Head of caudate nucleus (tissue), 42 donors: ENCODE measurements at places on chromosomes 3 and 15.
A peak's percentile ranks its signal among the peaks of the same experiment; 100 is the strongest.

DNA sequence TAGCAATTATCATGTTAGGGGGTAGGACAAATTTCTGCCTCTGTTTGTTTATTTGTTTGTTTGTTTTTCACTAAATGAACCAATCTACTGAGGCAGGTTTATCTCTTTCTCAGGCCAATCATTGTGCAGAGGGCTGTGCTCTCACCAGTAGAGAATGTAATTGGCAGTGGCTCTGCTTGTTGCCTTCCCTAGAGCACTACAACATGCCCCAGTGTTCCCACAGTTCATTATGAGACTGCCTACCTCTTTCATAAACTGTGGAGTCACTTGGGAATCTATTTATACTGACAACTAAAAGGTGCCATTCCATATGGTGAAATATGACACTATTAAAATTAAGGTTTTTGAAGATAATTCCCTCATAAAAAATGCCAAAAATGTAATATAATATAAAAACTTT, 196.3 kb upstream of the ALCAM start:
- no peak for DNase-seq

GRCh38 chr3:30577788-30578187, 28.6 kb upstream of the TGFBR2 start:
- no peak for DNase-seq

DNA sequence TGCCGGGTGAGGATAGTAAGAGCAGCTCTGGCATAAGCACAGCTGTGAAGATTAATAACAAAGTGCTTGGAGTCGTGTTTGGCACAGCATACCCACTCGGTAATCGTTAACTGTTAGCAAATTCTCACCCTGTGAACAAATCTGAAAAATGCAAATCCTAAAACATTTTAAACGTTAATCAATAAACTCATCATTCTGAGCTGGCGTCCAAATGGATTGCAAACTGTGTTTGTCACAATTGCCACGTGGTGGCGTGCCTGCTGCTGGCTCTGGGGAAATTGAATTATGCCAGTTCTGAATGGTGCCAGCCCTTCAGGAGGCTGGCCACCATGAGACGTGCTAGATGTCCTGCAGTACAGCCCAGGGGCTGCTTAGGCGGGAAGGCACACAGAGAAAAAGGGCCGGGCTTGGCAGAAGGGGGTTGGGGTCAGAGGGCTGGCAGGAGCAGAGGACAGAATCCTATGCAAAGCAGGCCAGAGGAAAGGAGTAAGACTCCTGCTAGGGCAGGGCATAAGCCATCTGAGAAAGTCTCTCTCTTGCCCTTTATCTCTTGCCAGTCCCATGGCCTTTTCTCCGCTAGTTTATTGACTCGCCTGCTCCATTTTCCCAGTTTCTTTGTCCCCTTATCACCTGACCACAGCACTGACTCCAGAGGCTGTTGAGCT, 22.1 kb upstream of the POLG start:
- peak; percentile 53 for DNase-seq

- no peak for DNase-seq
Measured at GRCh38 chr3:155064920-155065319, 15.2 kb upstream of the MME start.

DNA sequence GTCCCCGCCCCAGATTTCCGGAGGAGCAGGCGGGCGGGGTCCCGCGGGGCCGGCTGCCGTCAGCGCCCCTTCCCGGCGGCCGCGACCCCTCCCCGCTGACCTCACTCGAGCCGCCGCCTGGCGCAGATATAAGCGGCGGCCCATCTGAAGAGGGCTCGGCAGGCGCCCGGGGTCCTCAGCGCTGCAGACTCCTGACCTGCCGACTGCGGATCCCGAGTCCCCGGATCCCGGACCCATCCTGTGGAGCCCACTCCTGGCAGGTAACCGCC, at the start of gene TRH:
TSS of gene TRH (plus strand) at position 157 of the 269 bp plus-strand sequence. CDS start 1,097 bp downstream, outside the sequence.
- DNase-seq = no peak

DNA sequence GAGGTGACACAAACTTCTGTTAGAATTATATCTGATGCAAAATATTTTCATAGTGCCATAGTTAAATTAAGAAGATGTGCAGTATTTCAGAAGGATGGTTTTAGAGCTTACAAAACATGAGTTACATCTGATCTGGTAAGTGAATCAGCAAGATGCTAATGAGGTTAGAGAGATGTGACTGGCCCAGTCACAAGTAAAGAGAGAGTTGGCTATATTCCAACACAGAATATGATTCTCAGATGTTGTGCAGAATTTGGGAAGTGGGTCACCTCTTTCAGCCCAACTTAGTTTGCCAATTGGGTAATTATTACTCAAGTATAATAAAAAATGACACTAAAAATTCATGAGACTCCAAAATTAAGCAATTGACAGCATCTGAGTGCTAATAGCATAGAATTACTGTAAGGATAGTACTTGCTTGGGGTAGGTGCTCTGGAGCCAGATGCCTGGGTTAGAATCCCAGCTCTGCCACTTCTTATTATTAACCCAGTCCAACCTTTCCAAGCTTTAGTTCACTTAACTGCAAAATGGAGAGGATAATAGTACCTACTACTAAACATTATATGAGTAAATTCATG, 30.8 kb downstream of the P2RY1 start:
- no peak for DNase-seq

- DNase-seq = no peak
Measured at GRCh38 chr3:102676424-102676823, 241.6 kb downstream of the ZPLD1 start.

GRCh38 chr15:48985516-48985915, 21.8 kb upstream of the SHC4 start:
- DNase-seq = no peak

DNA sequence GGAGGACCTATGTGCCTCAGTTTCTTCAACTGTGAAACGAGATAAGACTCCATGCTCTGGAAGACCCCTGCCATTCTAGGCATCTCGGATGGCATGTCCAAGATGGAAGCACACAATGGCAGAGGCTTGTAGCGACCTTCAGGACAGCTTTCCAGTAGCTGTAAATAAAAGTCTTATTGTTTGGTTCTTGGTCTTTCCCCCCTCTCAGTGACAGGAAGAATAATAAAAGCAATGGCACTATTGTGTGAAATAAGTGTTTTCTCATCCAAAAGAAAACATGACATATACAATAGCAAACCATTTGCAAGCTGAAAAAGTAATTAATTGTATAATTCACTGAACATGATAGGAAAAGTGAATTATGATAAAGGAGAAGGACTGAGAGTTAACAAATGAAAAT, 32.5 kb upstream of the CD47 start:
- no peak for DNase-seq
